ENCODE measurements at places on chromosomes 4 and X.
A peak's percentile ranks its signal among the peaks of the same experiment; 100 is the strongest.

DNA sequence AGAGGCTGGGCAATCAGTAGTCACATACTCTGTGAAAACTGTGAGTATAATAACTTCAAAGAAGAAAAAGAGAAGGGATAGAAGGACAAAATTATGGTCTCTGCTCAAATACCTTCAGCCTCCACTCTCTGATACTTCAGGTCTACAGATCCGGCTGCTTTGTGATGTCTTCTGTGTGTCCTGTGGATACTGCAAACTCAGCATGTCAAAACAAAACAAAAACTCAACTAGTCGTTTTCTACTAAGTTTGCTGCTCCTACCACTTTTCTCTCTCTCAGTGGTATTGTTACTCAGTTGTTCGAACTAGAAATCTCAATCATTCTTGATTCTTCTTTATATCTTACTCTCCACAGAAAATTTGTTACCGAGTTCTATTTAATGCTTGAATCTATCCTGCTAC lies 202.4 kb upstream of the ANK2 start:
- no peak for DNase-seq

- DNase-seq: no peak
Measured at GRCh38 chrX:78388663-78389062, 61.3 kb upstream of the CYSLTR1 start.

DNA sequence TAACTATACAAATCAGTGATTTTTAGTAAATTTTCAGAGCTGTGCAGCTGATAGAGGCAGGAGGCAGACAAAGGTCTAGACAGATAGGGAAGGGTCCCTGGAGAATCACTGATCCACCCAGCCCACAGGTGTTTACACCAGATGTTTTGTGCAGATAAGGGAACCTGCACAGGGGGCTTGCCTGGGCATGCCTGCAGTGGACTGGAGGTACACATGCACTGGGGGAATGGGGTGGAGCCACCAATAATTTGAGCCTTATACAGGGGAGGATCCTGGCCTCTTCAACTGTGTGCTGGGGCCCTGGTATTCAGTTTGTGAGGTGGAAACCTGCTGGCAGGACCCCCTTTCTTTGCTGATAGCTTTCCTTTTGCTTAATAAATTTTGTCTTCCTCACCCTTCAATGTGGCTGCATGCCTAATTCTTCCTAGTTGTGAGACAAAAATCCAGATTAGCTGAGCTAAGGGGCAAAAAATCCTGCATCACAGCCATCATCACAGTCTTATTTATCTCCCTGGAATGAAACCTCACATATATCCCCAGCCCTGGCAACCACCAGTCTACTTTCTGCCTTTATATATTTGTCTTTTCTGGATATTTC lies 102.8 kb downstream of the KDM6A start:
- DNase-seq: no peak

DNA sequence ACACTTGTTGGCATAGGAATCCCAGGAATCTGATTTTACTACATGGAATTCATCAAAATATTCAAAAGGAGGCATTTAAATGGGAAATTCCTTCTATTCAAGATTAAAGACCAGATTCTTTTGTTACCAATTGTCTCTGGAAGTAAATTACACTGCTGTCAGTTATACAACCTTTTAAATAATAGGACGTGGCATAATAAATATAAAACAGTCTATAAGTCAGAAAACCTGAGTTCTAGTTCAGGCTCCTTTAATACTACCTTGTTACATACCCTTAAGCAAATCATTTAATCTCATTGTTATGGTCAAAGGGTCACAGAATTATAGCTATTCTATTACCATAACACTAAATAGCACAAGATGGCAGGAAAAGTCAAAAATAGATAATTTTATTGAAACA lies 18.8 kb downstream of the COL4A6 start:
- DNase-seq: no peak

DNA sequence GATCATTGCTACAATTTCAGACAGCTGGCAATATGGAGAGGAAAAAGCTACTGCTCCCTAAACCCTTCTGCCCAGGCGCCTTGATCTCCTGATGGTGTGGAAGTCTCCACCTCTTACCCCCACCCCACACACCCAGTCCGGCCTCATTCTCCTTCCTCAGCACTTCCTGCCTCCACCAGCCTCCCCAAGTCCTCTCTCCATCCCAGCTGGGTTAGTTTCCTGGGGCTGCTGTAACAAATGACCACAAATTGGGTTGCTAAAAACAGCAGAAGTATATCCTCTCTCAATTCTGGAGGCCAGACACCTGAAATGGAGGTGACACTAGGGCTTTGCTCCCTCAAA lies 1.1 kb upstream of the CCNQ start:
- DNase-seq: no peak

DNA sequence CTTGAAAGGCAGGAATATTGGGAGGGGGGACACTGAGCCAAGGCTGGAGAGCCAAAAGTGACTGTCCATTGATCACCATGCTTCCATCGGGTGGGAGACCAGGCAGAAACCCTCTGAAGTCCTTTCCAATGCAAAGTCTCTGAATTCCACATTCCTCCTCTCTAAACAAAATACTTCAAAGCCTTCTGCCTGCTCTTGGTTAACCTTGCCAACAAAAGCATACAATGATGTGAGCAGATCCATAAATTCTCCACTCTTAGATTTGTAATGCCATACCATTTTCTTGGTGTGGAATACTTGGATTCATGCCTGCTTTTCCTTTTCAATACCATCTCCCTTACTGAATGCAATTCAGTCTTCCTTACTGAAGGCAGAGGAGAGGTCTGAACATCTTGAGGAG lies 74.1 kb upstream of the FAM9B start:
- DNase-seq: no peak

- DNase-seq: no peak
Measured at GRCh38 chrX:24150898-24151297, 1.4 kb downstream of the ZFX start.

GRCh38 chr4:3720466-3720865 lies 45.7 kb upstream of the ADRA2C start:
- no peak for DNase-seq

- DNase-seq: no peak
Measured at GRCh38 chr4:146739182-146739581, 100.5 kb downstream of the POU4F2 start.

DNA sequence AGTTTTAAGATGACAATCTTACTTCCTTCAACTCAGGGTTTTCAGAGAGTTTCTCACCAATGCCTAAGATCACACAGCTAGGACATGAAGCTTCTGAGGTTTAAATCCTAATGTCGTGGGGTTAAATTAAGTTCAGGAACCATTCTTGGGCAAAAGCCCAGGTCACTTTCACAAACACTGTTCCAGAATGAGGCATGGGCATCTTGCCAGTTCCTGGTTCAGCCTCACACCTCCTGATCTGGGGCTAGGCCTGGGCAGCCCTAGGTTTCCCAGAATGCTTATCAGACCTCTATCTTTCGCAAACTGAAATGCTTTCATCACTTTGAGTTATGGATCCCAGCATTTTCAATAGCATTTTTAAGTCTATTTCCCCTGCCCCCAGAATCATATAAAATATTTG lies 224.8 kb upstream of the EDA2R start:
- no peak for DNase-seq

GRCh38 chr4:152206185-152206584 lies 329.7 kb downstream of the FBXW7 start:
- no peak for DNase-seq

- DNase-seq: no peak
Measured at GRCh38 chr4:146246381-146246780, 32.0 kb downstream of the REELD1 start.

- DNase-seq: peak; percentile 6
Measured at GRCh38 chr4:103204111-103204510, 6.0 kb upstream of the CENPE start.

GRCh38 chrX:53283099-53283498 lies 1.7 kb upstream of the IQSEC2 start:
- DNase-seq: no peak

- DNase-seq: no peak
Measured at GRCh38 chrX:125289209-125289608, 30.5 kb upstream of the TEX13C start.

DNA sequence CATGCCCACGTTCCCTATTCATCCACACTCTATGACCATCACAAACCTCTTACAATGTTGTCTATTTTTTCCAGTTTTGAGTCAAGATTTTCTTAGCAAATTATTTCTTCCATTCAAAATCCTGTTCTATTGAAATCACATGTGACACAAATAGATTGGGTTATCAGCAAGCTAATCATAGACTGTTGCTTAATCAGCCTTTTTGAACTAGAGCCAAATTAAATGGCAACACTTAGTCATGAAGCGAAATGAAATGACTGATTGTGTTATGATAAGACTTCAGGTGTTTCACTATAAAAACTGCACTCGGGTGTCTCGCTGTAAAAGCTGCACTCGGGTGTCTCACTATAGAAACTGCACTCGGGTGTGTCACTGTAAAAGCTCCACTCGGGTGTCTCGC lies 890.0 kb upstream of the FRG1 start:
- no peak for DNase-seq

- no peak for DNase-seq
Measured at GRCh38 chr4:7725951-7726350, 213.7 kb downstream of the AFAP1 start.

- no peak for DNase-seq
Measured at GRCh38 chr4:142933207-142933606, 87.1 kb upstream of the INPP4B start.

DNA sequence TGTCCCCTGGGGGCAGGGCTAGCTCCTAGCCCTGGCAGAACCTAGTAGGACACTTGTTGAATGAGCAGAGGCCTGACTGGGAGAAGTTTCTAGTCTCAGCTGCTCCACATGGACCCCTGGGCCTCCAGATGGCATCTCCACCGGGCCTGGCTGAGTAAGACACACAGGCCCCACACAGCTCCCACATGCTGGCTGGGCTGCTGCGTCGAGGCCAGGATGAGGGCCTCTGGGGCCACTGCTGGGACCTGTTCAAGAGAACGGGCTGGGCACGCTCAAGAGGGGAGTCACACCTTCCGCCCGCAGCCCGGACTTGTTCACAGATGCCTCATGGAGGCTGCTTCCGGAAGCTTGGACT lies 4.2 kb upstream of the HGFAC start:
- no peak for DNase-seq

DNA sequence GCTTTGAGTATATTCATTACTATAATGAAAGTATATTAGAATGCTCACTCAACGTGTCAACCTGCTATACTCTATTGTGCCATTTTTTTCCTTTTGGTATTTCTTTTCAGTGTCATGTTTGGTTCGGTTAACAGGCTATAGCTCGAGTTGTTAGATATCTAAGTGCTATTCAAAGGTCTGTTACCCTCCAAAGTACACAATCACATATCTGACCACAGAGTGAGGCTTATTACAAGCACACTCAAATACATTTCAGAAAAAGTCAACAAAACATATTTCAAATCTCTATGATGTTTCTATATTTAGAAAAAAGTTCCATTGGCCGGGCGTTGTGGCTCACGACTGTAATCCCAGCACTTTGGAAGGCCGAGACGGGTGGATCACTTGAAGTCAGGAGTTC lies 32.8 kb downstream of the WNK3 start:
- DNase-seq: no peak

- no peak for DNase-seq
Measured at GRCh38 chr4:27048429-27049238, 188.0 kb downstream of the STIM2 start.

- DNase-seq: peak; percentile 59
Measured at GRCh38 chr4:39464886-39465501, 6.1 kb downstream of the LIAS start.

GRCh38 chrX:113330416-113330815 lies 489.8 kb upstream of the AMOT start:
- peak; percentile 34 for DNase-seq

- DNase-seq: no peak
Measured at GRCh38 chrX:124045109-124045508, 83.6 kb downstream of the STAG2 start.

GRCh38 chr4:62058571-62058970 lies 858.4 kb downstream of the ADGRL3 start:
- no peak for DNase-seq

DNA sequence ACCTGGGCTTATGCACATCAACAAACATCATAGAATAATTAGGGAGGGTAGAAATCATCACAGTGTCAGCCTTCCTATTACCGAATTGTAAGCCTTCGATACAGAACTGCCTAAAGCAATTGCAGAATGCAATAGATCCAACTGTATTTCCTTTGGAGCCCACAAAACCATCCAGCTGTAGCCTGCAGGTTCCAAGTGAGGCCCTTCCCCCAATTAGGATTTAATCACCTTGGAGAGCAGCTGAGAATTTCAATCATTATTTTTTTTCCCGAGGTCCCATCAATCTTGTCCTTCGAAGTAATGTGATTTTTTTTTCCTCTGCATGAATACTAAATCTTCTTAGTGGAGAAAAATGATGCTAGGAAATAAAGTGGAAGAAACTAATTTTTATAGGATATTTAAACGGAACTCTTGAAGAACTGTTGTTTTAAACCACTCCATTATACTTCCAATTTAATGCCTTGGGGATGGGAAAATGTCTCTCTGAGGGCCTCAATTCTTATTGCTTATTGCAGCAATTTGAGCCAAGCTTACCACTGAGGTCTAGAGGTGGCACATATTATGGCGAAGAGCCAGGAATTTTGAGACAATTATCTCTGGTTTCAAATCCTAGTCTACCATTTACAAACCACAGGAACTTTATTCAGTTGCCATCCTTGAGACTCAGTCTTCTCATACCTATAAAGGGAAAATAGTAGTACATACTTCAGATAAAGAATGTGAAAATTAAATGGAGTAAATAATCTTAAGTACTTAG lies 953.4 kb upstream of the IGFBP7 start:
- no peak for DNase-seq

DNA sequence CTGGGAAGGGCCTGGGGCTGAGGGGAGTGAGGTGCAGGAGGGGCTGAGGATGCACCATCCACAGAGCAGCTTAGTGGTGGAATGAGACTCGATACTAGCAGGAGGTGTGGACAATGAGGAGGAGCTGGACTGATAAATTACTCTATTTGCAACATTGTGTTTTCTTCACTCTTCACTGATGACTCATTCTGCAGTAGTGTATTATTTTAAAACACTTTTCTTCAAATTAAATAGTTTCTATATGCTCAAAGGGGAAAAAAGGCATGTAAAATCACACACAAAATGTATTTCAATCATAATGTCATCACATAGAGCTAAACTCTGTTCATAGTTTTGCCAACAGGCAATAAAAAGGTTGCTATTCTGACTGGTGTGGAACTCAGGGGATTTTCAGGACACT lies 467.0 kb upstream of the CTSO start:
- no peak for DNase-seq

- peak; percentile 57 for DNase-seq
Measured at GRCh38 chrX:10769696-10770619, 149.6 kb upstream of the MID1 start.

Measured in fibroblast of gingiva (primary cell).